ENCODE measurements at places on chromosomes 12 and 14.

- no peak for DNase-seq
These were observed 111.0 kb downstream of the TRAFD1 start for GRCh38 chr12:112236386-112236785.

- DNase-seq: no peak
These were observed 83.9 kb upstream of the FERMT2 start for GRCh38 chr14:53034688-53035230.

DNA sequence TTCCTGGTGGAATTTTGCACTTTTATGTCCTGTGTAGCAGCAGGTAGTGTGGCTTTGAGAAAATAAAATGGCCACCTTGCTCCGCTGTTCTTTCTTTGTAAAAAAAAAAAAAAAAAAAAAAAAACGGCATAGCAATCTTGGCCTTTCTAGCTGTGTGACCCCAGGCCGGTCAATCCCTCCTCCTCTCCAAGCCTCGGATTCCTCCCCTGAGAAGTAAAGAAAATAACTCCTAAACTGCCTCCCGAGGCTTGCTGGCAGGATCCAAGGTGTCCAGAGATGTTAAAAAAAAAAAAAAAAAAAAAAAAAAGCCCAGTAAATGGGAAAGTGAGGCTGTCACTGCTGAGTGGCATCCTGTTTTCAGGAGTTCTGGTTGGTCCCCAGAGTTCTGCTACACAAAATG is 23.9 kb upstream of the MAP1LC3B2 start:
- no peak for DNase-seq

GRCh38 chr12:58583529-58583928 is 336.8 kb downstream of the LRIG3 start:
- no peak for DNase-seq

- no peak for DNase-seq
These were observed 48.1 kb downstream of the GALNT8 start for GRCh38 chr12:4768341-4768740.

Measured in NCI-H1092 (cell line).